ENCODE measurements at places on chromosomes 5 and 9.
A peak's percentile ranks its signal among the peaks of the same experiment; 100 is the strongest.

- DNase-seq: no peak
These were observed 126.4 kb downstream of the LPAR1 start for GRCh38 chr9:110911659-110912418.

- no peak for DNase-seq
These were observed 111.1 kb upstream of the KLF9 start for GRCh38 chr9:70525519-70525918.

DNA sequence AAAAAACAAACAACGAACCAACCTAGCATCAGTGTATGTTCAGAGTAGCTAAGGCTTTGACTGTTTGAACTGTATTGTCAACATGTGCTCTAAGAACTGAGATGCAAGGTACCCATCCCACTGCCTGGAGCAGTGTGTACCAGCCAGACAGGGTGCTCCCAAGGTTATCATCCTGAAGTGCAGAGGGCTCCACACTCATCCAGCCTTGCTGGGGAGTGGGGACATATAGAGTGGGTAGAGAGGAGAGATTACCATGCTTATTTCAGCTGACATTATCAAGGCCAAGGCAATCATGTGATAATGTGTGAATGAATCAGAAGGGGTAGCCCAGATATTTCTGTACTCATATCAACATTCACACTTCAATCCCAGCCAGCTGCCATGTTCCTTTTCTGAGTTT is 68.7 kb upstream of the ZNF622 start:
- DNase-seq: no peak

DNA sequence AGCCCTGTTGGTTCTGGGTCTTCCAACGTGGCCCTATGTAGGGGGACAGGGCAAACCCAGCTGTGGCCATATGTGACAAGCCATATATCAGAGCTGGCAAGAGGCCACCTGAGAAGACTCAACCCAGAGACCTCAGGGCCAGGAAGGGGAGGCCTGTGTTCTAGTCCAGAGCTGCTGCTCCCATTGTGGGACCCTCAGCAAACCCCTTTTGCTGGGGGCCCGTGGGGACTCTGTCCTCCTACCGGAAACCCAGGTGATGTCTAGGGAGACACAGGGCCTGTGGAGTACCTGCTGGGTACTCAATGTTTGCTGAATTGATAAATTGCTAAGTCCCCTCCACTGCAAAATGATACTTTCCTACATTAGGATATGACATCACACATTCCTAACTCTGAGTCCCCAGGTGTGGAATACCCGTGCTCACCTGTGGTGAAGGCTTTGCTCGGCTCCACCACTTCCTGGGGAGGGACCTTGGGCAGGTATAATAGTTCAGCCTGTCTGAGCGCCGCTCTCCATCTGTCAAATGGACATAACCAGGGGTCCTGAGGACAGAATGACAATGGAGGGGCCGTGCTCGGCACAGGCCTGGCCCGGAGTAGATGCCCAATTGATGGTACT is 38.4 kb upstream of the ASS1 start:
- DNase-seq: no peak

- no peak for DNase-seq
These were observed 63.6 kb downstream of the SNX18 start for GRCh38 chr5:54580997-54581811.

DNA sequence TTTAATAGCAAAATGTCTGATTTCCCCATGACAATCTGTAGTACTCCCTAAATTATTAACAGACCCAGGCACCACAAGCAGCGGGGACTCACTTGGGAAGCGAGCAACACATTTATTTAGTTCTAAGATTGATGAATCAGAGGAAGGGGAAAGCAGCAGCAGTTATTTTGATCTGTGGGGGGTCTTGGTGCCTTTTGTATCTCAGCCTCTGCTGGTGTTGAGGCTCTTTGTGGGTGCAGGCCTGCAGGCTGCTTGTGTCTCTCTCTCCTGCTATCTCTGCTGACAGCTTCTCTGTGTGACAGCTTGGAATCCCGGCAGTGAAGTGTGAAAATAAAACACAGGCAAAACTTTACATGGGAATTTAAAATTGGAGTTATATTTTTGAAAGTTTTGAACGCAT is 878.2 kb upstream of the DMAC1 start:
- DNase-seq: no peak

GRCh38 chr9:6424940-6425339 is 11.9 kb downstream of the UHRF2 start:
- DNase-seq: no peak

DNA sequence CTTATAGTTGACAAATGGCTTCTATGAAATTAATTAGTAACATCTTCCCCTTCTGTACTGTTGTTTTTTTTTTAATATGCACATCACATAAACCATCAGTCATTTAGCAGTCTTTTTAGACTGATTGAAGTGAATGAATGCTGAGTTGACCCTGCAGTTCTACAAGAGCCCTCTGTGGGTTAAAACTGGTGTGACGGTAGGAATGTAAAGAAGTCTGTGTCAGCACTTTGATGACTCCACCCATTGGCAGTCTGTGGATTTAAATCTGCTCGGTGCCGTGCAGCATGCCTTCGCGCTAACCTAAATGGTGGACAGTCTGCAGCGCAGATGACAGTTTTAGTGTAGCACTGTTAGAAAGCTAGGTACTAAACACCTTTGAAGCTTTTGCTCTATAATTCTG is 3.1 kb downstream of the GTF3C4 start:
- DNase-seq: no peak

DNA sequence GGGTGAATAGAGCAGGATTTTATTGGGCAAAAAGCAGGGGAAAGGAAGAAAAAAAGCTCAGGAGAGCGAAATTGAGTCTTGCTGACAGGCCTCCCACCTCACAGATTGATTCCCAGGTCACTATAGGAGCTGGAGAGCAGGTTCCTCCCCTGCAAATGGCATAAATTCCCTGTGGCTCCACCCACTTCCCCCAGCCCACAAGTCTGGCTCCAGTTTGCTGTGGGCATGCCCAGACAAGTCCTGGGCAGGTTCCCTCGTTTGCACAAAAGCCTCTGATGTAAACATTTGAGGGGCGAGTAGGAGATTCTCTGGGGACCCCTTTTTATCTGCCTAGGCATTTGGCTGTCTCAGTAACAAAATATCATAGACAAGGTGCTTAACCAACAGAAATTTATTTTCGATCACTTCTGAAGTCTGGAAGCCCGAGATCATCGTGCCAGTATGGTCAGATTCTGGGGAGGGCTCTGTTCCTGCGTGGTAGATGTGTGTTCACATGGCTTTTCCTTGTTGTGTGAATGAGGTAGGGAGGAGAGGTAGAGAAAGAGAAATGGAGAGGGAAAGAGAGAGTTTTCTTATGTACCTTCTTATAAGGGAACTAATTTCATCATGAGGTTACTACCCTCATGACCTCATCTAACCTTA is 614.5 kb downstream of the MAT2B start:
- DNase-seq: no peak

GRCh38 chr5:156654444-156654843 is 195.7 kb upstream of the PPP1R2B start:
- no peak for DNase-seq

DNA sequence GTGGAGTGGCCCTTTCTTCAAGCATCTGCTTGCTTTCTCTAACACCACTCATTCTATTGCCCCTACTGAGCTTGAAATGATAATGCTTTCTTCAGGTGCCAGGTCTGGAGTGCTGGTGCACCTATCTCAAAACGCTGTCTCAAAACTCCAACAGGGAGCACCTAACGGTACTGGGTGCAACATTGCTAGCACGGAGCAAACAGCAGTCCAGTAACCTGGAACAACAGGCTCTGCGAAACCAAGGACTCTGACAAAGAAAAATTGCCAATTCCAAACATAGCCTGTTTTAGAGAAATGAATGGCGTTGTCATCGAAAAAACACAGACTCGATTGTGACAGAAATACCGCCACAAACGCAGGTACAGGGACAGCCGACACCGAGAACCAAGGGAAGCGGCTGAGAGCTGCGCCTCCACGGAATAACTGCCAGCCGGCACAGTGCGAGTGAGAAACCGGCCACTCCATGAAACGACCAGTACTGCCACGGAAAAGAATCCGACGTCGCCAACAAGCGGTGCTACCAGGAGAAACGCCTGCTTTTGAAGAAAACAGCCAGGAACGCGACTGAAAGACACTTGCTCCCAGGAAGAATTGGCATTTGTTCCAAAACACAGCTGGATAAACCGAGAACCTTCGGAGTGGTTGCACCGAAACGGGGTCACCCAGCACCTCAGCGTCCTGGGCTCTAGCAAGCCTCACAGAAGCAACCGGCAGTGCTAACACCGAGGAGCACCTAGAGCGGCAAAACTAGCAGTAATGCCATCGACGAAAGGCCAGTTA is 3.1 kb downstream of the ANXA2R start:
- no peak for DNase-seq

DNA sequence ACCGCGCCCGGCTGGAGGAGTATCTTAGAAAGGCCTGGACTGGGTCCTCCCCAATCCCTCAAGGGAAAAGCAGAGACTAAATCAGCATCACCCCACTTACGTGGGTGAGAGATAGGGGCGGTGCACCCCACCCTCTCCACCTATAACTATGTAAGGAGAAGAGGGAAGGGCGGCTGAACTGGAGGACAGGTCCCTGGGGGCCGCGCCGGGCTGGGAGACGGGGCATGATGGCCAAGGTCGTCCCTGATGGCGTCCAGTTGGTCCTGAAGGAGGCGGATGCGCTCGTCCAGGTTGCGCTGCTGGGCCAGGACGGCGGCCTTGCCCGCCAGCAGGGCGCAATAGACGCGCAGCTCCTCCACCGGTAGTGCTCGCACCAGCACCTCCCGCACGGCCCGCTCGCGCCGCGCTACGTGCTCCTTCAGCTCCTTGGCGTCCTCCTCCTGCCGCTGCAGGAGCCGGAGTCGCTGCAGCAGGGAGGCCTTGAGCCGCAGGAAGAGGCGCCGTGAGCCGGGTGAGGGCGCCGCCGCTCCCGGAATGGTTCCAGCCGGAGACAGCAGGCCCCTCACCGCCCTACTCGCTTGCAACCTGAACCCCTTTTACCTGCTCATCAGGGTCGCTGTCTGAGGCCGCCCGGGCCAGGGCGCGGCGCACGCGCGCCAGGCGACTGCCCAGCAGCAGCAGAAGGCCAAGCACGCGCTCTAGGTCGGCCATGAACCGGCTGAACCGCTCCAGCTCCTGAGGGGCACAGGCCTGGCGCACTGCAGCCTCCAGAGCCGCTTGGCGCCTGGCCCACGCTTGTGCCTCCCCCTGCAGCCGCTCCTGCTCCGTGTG is 7.6 kb downstream of the SHROOM1 start:
- peak; percentile 44 for DNase-seq

DNA sequence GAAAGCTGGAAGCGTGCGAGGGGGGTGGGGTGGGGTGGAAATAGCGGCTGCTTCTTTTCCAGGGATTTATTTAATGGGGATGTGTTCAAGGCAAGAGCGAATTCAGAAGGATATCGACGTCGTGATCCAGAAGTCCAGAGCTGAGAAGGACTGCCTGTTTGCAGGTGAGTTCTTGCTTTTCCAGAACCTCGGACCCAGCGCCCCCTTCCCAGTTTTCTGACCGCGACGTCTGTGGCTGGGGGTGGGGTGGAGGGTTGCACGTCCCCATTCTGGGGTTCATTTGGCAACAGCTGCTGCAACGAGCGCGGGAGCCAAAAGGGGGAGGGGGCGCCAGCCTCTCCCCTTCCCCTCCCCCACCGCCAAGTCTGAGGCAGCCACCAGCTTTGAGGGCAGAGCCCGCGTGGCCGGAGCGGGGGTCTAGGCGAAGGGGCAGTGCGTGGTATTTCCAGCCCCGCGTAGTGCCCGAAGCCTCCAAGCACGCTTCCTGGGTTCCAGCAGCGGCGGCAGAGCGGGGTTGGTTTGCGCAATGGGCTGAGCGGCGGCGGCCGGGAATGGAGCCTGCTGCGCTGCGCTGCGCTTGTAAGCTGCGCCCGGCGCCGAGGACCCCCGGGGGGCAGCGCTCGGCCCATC is 701 bp downstream of the PARP8 start:
- no peak for DNase-seq

GRCh38 chr5:179254638-179255271 is 90.5 kb downstream of the ADAMTS2 start:
- no peak for DNase-seq

DNA sequence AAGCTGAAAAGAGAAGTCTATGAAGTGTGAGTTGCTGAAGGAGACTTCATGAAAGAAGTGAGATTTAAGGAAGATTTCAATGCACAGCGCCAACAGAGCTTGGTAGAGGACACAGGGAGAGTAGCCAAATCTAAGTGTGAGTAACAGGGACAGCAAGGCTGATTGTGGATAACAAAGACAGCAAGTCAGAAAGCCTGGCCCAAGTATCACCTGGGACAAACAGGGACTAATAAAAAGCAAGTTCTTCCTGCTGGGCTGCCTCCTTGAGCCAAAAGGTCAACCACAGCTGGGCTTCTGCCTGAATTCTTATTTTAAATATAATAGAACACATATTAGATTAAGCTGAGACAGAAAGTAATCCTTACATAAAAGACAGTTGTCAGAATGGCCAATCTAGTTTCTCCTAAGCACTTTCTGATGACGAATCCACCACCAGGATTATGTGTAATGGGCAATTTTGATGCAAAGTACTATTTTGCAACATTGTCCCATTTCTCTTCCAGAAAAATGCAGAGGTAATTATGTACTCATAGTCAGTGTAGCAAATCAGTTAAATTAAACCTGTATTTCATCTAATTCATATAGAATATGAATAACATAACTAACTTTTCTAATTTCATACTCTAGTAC is 73.8 kb downstream of the MAPKAP1 start:
- DNase-seq: no peak

- no peak for DNase-seq
These were observed 69.2 kb upstream of the SHB start for GRCh38 chr9:38138276-38138675.

DNA sequence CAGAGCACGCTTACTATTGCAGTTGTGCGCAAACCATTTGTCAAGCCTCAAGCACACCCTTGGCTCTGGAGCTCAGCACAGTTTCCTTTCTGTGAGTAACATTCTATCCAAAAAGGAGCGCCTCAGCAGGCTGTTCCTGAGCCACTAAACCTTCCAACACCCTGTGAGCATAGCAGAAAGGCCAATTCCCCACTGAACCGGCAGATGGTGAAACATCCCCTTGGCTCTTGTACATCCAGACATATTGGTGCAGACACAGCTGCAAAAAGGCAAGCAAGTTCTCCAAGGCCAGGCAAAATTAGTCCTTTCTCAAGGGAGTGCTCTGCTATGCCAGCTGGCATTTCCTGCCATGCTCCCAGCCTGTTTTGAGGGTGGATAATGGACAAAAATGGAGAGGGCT is 44.1 kb upstream of the CEMIP2 start:
- peak; percentile 64 for DNase-seq

- no peak for DNase-seq
These were observed 609.4 kb downstream of the MTRR start for GRCh38 chr5:8478326-8478725.

- DNase-seq: no peak
These were observed 431.5 kb upstream of the SGCD start for GRCh38 chr5:155895484-155895883.

GRCh38 chr5:72268753-72269410 is 51.2 kb downstream of the MRPS27 start:
- DNase-seq: peak; percentile 40
